Cerebellum (tissue), 4 donors: ENCODE measurements at places on chromosomes 2 and 18. TPM values are rescaled to one million over a fixed set of nuclear protein-coding genes. Genes with fewer than 3 reads are reported as not detected.

GRCh38 chr2:11228692-11229091, 73.4 kb downstream of the SLC66A3 start:
- DNase-seq = no peak

DNA sequence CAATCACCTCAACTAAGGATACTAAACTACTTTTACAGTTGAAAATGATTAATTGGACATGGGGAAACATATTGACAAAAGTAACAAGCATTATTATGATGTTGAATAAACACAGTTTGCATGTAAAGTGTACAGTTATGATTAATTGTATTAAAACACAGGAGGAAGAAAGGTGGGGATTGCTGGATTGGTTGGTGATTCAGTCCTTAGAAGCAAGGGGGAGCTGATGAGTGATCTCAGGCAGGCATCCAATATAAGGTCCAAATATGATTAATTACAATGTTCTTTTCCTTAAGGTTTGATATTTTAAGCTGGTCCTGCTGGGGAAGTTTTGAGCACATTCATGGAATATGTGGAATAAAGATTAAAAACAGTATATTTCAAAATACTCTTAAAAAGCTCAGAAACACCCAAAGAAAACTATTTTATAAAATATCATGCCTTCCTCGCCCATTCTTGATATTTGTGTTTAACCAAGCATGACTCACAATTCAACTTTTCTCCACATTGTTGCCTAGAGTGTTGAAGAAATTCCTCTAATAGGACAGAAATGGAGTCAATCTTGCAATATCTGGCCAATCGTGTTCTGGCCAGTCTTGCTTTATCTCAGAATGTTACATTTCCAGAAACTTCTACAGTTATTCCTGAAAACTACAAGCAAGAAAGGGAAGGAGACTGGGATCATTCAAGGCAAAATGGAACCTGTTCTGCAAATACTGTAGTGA, 268.2 kb downstream of the RPIA start:
- DNase-seq = no peak

DNA sequence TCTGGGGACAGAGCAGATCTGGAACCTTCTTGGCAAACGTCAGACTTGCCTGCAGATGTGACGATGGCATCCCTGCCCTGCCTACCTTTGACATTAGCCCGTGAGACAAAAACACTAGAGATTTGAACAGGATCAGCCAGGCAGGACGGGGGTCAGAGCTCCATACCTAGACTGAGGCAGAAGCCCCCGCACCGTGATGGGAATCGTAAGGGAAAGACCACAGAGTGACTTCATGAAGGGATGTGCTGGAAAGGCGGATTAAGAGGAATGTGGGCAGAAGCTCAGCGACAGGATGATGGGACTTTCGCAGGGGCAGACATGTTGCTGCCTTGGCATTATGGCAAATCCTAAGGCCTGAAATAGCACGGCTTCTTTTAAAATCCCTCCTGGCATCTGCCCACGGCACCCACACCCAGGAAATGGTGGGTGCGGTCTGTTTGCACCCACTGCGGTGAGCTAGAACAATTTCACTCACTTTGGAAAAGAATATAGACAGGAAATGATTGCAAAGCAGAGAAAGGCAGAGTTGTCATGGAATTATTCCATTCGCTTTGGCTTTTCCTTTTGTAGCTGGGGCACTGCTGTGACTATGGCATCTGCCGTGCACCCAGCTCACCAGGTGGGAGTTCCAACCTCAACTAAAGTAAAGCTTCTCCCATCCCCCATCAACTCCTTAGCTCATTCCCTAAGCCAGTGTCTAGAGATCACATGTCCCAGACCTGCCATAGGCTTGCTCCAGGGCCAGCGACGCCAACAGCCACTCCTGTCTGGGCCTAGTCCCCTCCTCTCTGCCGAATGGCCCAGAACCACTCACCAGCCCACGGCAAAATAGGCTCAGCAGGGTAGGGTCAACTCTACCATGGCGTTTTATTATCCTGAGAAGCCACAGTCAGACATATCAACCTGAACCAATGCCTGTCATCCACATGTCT, 112.7 kb upstream of the NPAS2 start:
- no peak for DNase-seq

Gene CHRNG
- not detected for total RNA-seq

GRCh38 chr2:104746858-104747257, 107.1 kb upstream of the POU3F3 start:
- DNase-seq = no peak

DNA sequence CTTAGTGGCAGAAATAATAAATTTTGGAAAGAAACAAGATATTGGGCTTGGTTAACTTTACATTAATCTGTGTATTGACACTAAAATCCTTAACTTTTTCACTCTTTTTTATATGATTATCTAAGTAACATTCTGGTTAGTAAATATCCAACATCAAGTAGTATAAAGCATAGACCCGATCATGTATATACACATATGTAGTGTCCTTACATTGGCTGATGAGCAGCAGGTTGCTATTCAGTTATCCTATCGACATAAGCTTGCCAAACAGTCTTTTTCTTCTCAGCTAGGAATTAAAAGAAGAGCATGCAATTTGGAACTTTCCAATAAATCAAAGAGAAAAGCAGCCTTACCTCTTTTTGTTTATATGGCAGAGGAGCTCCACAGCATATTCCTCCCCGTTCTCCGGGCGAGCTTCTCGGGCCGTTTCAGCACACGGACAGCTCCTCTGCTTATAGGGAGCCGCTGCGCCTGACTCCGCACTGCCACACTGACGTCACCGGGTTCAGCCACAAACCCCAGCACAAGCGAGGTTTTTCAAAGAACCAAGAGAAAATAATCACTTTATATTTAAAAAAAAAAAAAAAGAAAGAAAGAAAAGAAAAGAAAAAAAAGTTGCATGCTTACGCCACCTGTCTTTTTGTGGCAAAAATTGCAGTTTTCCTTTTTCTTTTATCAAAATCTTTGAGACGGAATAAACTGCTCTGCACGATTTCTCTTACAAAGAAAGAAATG, at the start of gene SCG2:
SCG2 (minus strand) TSS at position 430 of the 735 bp plus-strand sequence. CDS start 3,079 bp downstream, outside the sequence.
- peak; percentile 62 for DNase-seq

Gene PNO1
- total RNA-seq = 8.4 TPM

Gene NCKAP5
- total RNA-seq = 25.3 TPM

GRCh38 chr2:155109527-155109926, 411.0 kb downstream of the KCNJ3 start:
- no peak for DNase-seq

Gene DNAH7
- total RNA-seq = 12.1 TPM

Gene NT5DC4
- total RNA-seq = not detected

Gene CLEC4F
- not detected for total RNA-seq

Gene AQP4
- total RNA-seq = 84.5 TPM

Gene AQP12A
- not detected for total RNA-seq

GRCh38 chr18:13260935-13261640, 42.5 kb downstream of the LDLRAD4 start:
- DNase-seq = no peak

Gene MDH1B
- 5.0 TPM for total RNA-seq

Gene PROKR1
- 2.7 TPM for total RNA-seq
